ENCODE measurements at places on chromosomes 16 and 17.

GRCh38 chr16:49653173-49653570 lies 202.7 kb downstream of the ZNF423 start:
- DNase-seq = no peak

DNA sequence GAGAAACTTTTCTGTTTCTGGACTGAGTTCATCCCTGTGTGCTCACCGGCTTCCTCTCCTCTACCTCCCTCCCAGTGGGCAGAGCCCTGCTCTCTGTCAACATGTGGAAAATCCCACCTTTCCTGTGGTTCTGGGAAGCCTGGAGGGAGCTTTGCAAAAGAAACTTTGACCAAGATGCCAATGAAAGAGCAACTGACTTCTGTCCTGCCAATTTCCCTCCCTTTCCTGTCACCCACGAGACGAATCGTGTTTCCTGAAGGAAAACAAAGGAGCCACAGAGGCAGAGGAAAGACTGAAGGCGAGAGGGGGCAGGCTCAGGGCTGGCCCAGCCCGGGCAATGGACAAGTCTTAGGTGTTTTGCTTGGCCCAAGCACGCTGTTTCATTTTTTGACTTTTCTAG lies 82.8 kb downstream of the PLCG2 start:
- no peak for DNase-seq

GRCh38 chr16:20950294-20950693 lies 49.7 kb downstream of the LYRM1 start:
- DNase-seq = no peak

- no peak for DNase-seq
Observed at GRCh38 chr16:138049-138417, 440 bp downstream of the NPRL3 start.

- DNase-seq = no peak
Observed at GRCh38 chr16:20614186-20615141, 38.3 kb upstream of the ACSM2B start.

DNA sequence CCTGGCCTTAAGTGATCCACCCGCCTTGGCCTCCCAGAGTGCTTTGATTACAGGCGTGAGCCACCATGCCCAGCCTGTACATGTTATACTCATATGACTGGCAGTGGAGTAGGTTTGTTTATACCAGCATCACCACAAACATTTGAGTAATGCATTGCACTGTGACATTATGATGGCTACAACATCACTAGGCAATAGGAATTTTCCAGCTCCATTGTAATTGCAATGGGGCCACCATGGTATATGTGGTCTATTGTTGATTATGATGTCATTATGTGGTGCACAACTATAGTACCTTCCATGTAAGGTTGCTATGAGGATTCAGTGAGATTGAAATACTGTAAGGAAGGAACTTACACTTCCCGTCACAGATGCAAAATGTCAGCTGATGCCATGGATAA lies 168.9 kb downstream of the COPRS start:
- DNase-seq = peak; percentile 51

DNA sequence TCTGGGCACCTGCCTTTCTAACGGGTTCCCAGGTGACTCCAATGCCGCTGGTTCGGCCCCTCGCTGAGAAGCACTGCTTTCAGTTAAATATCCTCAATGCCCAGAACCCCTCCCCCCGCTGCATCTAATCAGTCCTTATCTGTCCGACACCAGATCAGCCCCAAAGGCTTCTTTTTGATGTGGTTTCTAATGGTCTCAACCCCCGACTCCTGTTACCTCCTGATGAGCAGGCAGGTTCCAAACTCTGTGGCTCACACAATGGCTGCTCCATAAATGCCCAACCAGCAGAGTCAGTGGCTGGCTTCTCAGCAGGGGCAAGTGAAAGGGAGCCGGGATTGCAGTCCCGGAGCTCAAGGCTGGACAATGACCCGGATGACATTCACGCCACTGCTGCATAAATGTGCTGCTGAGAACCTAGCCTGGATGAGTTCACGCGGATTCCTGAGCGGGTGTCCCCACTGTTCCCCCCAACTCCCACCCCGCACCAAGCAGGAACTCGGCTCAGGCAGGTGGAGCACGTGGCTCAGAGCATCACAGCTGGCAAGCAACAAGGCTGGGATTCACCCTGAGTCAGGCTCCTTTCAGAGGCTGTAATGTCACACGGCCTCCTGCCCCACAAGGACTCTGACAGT lies 1.0 kb upstream of the SLC38A8 start:
- DNase-seq = no peak

- DNase-seq = no peak
Observed at GRCh38 chr17:20066253-20066652, 57.1 kb downstream of the SPECC1 start.

DNA sequence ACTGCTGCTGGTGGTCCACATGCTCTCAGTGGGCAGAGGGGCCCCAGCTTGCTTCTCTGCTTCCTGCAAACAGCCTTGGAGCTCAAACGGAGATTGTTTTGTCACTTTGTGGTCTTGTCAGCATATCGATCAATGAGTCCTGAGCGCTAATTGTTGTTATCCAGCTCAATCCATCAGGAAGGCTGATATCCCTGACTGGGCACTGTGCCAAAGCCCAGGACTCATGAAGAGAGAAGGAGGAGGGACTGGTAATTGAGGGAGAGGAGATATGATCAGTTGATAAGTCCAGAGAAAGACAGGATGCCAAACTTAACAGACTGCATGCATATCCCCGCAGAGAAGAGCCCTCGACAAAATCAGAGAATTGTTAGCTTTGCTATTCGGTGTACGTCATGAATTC lies 58.6 kb upstream of the DNAH9 start:
- DNase-seq = no peak

DNA sequence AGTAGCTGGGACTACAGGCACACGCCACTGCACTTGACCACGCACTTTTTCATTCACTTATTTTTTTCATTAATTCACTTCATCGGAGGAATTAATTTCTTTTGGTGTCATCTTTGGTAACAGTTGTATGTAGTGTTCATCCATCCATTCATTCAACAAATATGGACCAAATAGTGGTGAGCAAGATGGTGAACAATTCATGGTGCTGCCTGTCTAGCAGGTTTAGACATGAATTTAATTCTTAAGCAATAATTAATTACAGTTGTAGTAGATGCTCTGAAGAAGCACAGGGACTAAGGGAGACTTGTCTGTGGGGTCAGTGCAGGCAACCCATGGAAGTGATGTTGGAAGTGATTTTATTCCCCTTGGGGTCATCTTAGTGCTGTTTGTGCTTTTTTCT lies 22.4 kb downstream of the GDE1 start:
- DNase-seq = no peak

DNA sequence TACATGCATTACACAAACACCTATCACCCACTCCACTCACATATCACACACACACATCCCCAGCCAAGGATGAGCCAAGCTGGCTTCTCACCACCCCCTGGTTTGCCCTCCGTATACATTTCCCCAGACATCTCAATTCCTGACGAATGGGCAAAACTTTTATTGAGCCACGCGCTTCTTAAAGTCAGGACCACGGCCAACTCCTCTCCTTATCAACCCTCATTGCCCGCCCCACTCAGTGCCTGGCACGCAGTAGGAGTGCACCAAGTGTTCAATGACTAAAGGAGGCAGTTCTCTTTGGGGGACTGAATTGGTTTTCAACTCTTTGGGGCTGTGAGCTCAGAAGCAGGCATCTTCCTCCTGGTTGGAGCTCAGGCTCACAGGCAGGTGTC lies 22.5 kb upstream of the C16orf78 start:
- peak; percentile 65 for DNase-seq

- no peak for DNase-seq
Observed at GRCh38 chr17:48751733-48752398, 23.3 kb upstream of the HOXB13 start.

DNA sequence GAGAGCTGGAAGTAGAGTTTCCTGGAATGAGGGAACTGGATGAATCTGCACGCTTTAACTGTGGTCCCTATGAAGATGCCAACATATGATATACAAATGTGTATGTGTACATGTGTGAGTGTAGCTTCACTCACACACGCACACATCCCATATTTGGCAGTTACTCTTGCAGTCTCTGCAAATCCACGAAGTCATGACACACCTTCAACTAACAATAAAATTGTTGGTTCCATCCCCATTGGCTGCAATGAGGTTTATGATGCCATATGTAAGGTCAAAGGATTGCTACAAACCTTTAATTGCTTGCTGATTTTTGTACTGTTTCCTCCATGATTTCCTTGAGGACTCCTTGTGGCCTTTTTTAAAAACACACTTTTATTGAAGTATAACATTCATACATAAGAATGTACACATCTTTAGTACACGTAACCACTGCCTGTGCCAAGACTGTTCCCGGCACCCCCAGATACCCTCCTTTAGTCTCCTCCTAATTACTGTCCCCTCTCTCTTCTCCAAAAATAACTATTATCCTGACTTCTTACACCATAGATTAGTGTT lies 22.0 kb downstream of the MYO1D start:
- DNase-seq = no peak

GRCh38 chr17:17398943-17399926 lies 77.6 kb upstream of the MED9 start:
- no peak for DNase-seq

- peak; percentile 57 for DNase-seq
Observed at GRCh38 chr16:12474047-12474446, 329.6 kb downstream of the CPPED1 start.

- DNase-seq = no peak
Observed at GRCh38 chr17:80692931-80693467, 148.4 kb downstream of the RPTOR start.

- DNase-seq = no peak
Observed at GRCh38 chr16:14564861-14565687, 65.0 kb downstream of the PARN start.

GRCh38 chr17:10814075-10814474 lies 10.2 kb upstream of the TMEM238L start:
- no peak for DNase-seq

GRCh38 chr17:79429864-79430494 lies 180.9 kb downstream of the RBFOX3 start:
- no peak for DNase-seq

DNA sequence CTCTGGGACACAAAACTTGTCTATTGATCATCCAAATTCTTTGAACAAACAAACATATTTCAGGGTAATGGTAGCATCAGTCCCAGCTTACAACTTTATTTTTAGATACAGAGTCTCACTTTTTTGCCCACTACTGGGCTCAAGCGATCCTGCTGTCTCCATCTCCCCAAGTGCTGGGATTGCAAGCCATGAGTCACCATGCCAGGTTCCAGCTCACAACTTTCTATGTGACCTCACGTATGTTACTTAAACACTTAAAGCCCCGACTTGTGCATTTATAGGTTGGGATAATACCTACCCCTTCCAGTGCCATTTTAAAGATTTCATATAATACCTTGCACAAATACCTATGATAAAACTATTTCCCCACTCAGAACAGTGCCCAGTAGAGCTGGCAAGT lies 42.0 kb upstream of the KSR1 start:
- DNase-seq = no peak

DNA sequence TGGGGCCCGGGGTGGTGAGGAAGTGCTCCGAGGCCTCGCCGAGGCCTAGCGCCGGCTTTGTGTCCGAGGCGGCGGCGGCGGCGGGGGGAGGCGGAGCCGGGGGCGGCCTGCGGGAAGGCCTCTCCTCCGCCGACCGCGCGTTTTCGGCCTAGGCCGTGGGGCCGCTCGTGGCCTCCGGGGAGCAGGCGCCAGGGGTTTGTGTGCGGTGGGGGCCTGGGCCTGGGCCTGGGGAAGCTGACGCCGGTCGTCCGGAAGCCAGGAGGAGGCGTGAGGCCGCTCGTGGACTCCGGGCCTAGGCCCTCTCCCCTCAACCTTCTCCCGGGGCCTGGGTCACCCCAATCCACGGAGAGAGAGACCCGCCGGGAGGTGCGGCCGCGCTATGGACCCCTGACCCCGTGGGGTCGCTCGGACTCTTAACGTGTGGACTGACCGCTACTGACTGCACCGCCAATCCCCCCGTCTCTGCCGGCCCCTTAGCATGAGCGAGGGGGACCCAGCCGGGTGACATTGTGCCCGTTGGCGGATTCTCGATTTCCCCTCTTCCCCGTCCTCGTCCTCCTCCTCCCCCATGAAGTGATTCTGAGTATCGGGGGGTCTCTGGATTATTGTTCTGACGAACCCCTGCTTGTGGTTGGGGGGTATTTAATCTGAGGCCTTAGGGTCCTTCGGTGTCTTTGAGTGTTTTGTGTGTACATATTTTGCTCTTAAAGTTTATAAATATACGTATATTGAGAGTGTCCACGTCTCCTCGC lies 660 bp downstream of the RBBP6 start:
- no peak for DNase-seq

DNA sequence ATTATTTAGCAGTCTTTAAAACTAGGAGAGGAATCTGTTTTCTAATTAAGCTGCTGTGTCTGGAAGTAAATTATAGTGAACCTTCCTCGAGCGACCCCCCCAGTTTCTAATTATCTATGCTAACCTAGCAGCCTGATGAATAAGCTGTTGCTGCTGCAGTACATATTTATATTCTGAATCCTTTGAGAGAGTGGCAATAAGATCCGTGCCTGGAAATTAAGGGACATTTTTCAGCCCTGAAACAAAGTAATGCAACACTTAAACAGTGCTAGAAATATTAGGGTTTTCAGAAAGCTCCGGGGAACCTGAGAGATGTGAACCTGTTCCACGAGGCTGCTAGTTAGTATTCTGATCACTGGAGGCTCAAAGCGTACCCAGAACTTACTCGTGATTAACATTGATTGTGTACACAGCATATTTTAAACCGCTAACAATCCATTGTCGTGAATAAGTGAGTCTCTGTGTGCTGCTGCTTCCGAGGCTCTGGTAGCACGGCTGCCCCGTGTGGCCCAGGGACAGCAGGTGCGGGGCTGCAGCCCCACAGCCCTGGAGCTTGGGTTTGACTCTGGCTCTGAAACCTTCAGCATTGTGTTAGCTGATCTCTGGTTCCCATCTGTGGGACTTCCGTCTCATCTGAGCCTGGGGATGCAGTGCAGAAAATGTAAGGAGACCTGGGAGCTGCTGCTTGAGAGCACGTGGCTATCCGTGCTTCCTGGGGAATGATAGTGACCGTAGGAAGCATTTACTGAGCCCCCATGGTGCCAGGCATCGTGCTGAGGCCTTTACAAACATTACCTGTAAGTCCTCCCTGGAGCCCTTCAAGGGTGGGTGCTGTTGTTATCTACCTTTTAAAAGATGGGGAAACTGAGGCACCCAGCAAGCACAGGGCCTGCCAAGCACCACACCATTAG lies 190.9 kb upstream of the CHMP6 start:
- DNase-seq = peak; percentile 60

GRCh38 chr17:12987120-12987519 lies 30.7 kb downstream of the ELAC2 start:
- DNase-seq = no peak

DNA sequence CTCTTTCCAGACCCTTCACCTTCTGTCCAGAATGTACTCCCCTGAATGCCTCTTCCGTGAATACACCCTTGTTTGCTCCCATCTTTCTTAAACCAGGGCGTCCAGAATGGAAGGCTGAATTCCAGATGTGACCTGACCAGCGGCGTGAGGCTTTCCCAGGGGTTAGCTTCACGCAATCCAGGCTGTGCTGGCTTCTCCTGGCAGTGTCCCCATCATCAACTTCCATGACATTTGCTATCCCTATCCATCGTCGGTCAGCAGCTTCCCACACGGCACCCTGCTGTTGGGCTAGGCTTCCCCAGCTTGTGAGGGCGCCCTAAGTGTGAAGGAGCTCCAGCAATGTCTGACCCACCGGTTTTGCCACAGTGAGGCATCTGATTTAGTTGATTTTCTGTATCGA lies 339.8 kb upstream of the TNRC6C start:
- DNase-seq = peak; percentile 83
